Bone marrow (tissue), 2 donors: ENCODE measurements at places on chromosomes 12 and 14.

- no peak for DNase-seq
Observed at GRCh38 chr12:6135071-6135470, 10.6 kb upstream of the VWF start.

DNA sequence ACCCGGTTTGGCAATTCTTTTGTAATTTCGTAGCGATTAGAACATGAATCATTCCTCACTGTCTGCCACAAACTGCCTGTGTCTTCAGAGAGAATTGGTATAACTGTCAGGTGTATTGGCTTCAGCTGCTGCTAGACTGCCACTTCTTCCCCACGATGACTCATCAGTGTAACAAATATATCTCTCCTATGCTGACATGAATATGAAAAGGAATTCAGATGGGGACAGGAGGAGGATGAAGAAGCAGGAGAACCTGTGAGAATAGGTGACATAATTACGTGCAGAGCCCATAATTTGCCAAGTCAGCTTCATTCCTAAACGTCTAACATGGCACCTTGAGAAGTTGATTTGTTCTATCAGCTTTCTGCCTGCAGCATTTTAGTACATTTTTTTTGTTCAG is 64.9 kb downstream of the FRMD6 start:
- DNase-seq = no peak

GRCh38 chr12:95648990-95649791 is 97.9 kb upstream of the USP44 start:
- no peak for DNase-seq

DNA sequence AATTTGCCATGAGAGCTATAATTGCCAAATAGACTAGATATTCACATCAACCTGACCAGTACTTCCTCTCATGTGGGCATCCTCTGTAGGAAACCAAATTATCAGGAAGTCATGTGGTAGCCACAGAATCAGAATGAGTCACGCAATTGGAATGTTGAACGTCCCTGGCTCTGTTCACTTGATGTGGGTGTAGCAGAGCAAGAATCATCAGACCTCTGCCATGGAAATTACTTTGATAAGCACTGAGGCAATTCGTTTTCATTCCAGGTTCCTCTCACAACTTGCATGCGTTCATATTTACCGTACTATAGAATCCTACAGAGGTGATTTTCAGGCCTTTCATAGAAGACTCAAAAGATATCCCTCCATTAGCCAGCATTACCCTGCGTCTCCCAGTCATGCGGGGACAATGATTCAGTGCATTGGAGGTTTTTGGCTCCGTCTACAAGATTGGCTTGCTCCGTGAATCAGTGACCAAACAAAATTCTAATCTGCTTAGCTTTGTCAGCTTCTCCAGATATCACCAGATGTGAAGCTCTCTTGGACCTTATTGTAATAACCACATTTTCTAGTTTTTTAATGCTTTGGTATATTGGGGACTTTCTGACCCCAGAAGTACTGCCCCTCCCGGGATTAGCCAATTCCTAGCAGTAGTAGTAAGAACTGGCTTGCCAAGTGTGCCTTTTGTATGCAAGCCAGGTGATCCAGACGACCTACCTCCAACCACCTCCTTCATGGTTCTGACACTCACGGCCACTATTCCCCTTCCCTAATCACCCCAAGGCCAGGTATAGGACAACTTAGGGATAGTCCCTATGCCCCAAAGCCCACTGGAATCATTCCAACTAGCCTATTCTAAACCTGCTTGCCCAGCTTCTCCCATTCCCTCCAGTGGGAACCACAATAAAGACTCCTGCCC is 133.4 kb downstream of the KICS2 start:
- no peak for DNase-seq

GRCh38 chr14:83006121-83006670 is 1472.5 kb upstream of the SEL1L start:
- no peak for DNase-seq

- DNase-seq = no peak
Observed at GRCh38 chr12:104063712-104064030, 660 bp upstream of the HCFC2 start.

DNA sequence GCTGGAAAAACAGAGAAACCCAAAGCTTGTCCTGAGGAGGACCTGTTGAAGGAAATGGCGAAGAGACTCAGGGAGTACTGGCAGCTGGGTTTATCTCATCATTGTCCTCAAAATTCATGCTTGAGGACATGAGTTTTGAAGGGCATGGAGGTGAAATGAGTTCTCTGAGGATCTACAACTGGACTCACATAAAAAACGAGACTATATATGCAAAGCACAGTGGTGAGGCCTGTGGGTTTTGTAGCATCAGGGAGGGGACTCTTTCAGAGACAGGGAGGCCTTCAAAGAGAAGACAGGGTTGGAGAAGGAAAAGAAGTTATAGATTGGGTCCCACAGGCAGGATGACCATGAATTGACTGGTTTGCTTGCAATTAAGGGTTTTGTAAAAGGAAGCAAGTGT is 71.3 kb upstream of the SCN8A start:
- no peak for DNase-seq

DNA sequence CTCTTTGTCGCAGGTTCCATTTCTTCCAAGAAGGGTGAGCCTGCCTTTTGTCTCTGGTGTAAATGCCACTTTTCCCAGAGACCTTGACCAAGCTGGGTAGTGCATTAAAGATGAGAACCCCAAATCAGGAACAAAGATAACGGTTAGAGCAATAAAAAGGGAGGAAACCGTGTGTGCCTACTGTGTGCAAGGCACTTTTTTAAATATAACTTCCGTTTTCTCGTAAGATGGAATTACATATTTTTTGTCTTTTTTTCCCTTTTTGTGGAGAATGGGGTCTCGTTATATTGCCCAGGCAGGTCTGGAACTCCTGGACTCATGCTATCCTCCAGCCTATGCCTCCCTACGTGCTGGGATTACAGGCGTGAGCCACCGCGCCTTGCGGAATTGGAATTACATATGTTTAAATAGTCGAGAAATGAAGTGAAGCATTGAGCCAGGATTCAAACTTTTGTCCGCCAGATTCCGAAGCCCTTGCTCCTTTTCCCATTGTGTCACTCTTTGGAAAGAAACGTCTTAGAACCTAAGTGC is 506 bp upstream of the NABP2 start:
- no peak for DNase-seq

- DNase-seq = no peak
Observed at GRCh38 chr12:53070877-53071492, 8.2 kb downstream of the SPRYD3 start.
